ENCODE measurements at places on chromosomes 4 and X.
A peak's percentile ranks its signal among the peaks of the same experiment; 100 is the strongest.

DNA sequence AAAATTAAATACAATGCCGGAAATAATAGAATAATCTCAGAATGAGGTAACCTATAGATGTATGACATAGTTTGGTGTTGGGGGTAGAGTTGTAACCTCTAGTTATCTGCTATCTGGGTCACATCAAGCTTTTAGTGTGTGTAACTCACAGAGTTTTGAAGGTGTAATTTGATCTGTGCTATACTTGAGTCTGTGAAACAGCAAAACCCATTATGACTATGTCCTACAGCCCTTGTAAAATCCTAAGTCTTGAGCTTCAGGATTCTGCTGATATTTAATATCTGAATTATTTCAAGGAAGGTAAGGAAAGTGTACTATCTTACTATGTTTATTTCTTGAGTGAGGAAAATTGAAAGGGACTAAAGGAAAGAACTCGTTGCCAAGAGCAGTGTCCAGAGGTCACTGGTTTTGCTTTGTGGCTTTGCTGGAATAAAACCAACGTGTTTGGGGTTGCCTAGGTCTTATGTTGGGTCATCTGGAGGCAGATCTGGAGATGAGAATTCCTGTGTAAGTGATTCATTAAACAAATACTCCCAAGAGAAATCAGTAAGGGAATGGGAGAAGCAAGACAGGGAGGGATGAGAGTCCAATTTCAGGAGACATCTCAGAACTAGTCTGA, 107.8 kb upstream of the CBLL2 start:
- DNase-seq, result no peak

DNA sequence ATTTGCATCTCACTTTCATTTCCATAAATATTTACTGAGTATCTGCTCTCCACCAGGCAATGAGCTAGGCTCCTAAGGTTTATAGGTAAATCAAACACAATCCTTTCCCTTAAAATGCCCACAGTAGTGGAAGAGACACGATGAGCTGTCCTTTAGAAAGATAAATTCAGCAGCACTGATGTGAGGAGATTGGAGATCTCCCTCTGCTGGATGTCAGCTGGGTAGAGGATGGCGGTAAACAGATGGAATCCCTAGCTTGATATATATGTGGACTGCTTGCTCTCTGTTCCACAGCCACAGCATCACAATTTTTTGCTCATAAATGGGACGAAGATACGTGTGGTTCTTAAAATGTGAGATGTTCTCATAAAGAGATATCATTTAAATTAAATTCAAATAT, 216.4 kb upstream of the RASGEF1B start:
- no peak for DNase-seq

- DNase-seq, result no peak
Observed at GRCh38 chrX:56765811-56766553, 36.9 kb downstream of the NBDY start.

DNA sequence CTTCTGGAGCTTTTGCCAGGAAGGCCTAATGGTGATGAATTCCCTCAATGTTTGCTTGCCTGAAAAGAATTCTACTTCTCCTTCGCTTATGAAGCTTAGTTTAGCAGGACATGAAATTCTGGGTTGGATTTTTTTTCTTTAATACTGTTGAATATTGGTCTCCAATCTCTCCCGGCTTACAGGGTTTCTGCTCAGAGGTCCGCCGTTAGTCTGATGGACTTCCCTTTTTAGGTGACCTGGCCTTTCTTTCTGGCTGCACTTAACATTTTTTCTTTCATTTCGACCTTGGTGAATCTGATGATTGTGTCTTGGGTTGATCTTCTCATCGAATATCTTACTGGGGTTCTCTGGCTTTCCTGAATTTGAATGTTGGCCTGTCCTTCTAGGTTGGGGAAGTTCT, 17.2 kb upstream of the TMPRSS11A start:
- DNase-seq, result no peak

- DNase-seq, result no peak
Observed at GRCh38 chrX:23803931-23804381, 21.0 kb downstream of the SAT1 start.

- no peak for DNase-seq
Observed at GRCh38 chr4:65917486-65917885, 247.2 kb upstream of the EPHA5 start.

DNA sequence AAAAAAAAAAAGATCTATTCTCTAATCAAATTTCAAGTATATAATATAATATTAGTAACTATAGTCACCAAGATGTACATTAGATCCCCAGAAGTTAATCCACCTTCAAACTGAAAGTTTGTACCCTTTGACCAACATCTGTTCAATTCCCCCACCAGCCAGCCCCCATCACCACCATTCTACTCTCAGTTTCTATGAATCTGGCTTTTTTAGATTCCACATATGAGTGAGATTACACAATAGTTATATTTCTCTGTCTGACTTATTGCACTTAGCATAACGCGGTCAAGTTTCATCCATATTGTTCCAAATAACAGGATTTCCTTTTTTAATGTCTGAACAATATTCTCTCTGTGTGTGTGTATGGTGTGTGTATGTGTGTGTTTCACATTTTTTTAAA, 33.7 kb upstream of the VMA21 start:
- no peak for DNase-seq

- DNase-seq, result peak; percentile 86
Observed at GRCh38 chrX:116009861-116010710, 160.5 kb upstream of the AGTR2 start.

- no peak for DNase-seq
Observed at GRCh38 chrX:98067611-98068010, 1183.9 kb downstream of the RPA4 start.

DNA sequence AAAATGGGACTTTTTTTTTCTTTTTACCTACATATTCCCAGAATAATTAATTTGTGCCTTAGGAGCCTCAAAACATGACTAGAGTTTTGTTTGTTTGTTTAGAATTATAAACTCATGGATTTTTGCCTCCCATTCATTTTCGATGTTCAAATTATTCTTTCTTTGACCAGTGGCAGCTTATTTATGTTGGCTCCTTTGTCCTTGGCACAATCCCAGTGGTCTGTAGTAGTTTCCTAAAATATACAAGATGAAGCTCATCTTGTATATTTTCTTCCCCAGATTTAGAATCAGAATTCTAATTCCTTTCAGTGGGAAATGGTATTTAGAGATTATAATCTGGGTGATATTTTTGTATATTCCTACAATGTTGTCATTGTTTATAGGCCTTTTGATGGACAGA, 27.2 kb downstream of the DCK start:
- no peak for DNase-seq

- DNase-seq, result peak; percentile 69
Observed at GRCh38 chr4:145887241-145887991, 51.2 kb downstream of the ZNF827 start.

DNA sequence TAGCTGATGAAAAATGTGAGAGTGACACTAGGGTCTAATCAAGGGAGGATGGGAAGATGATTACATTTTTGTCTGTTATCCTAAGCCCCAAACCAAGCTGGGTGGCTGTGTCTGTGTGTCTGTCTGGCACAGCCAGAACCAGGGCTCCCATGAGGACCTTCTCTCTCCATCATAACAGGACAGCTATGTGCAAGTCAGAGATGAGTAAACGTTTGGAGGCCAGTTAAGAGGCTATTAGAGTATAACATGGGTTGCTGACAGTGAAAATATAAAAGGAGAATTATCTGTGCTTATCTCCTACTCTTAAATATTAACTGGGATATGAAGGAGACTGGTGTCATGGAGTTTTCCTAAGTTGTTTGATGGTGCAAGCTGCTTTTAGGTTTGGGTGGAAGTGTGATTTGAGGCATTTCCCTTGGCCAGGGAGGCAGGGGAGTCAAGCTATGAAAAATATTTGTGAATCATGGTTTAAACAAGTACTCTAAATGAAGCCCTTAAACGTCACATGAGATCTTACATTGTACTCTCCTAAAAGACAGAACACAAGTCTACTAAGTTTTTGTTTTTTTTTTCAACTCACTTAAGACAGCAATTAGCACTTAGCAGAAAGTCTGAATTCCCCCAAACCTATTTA, 156.2 kb downstream of the ENOX2 start:
- DNase-seq, result no peak

- no peak for DNase-seq
Observed at GRCh38 chrX:97524997-97525396, 641.3 kb downstream of the RPA4 start.

- DNase-seq, result no peak
Observed at GRCh38 chr4:100071506-100071905, 118.8 kb downstream of the DDIT4L start.

DNA sequence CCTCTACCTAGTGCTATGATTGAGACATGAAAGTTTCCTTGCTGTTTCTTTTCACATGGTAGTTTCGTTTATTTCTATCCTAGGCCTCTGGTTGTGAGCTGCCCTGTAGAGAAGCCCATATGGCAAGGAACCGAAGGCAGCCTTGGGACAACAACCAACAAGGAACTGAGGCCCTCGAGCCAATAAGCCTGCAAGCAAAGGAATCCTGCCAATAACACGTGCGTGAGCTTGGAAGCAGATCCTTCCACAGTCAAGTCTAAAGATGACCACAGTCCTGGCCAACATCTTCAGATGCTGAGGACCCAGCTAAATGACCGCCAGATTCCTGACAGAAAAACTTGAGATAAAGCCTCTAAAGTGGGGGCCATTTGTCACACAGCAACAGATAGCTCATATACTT, 100.4 kb upstream of the FAM9B start:
- DNase-seq, result no peak

GRCh38 chr4:122041312-122041711, 89.5 kb upstream of the TRPC3 start:
- no peak for DNase-seq

DNA sequence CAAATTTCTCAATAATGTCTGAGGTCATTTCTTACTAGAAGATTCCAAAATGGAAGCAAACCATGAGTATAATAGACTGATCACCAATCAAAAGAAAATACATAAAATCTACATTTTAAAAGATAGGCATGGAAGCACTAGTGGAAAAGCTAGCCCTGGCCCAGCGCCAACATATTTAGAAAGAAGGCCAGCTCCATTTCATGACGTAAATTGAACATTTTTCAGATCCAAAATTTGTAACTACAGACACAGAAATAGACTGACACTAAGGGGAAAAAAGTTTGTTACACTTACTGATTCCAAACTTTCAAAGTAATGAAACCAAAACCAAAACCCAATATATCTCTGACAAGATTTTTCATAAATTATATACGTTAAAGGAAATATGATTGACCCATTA, 117.7 kb downstream of the ADAMTS3 start:
- DNase-seq, result peak; percentile 60

DNA sequence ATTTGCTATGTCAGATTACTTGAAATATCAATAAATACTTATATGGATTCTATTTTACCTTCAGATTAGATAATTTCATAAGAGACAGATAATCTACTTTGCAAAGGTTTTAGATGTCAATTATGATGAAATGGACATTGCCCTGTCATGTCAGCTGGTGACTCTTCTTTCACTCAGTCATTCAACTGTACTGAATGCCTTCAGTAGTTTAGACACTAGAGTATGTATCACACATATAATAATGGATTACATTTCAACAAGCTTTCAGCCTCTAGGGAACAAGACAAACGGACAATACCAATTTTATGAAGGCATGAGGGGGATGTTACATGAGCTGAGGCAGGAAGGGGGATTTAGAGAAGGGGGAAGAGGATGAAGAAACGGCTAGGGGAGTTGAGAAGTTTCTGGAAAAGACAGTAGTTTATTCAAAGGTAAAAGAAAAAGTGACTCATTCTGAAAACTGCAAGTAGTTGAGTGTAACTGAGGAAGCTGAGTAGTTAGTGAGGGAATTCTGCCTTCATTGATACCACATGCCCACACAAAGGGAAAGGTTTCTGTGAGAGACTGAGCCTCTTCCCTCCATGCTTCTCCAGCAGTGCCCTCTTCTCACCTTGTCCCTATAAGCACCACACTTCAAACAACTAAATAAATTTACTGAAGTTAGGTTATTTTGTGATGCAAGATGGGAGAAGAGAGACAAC, 25.7 kb downstream of the SLC9B2 start:
- DNase-seq, result no peak

DNA sequence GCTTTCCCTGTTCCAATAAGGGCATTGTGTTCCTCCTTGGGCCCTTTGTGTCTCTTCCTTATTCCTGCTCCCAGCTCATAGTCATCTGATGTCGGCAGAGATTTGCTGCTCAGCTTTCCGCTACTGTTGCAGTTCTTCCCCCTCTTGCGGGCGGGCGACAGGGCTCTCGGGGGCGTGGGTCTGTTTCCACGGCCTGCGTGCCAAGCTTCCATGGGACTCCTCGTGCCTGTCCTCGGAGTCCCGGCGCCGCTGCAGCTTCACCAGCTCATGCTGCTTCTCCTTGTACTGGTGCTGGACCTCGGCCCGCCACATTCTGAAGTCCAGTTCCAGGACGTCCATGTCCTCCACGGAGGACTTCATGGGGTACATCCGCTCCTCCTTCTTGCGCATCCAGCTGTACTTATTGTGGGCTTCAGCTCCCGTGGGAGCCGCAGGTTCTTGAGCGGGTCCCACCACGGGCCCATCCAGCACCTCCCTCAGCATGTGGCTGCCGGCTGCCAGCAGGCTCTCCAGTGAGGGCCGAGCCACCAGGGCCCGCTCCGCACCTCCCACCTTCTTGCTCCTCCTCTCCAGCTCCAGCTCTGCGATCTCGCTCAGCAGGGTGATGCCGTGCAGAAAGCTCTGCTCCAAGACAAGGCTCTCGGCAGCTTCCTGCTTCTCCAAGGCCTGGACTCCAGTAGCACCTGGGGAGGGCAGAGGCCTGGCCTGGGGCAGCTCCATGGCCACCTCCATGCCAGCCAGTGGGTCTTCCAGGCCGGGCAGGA, 74.1 kb upstream of the UCP1 start:
- no peak for DNase-seq

DNA sequence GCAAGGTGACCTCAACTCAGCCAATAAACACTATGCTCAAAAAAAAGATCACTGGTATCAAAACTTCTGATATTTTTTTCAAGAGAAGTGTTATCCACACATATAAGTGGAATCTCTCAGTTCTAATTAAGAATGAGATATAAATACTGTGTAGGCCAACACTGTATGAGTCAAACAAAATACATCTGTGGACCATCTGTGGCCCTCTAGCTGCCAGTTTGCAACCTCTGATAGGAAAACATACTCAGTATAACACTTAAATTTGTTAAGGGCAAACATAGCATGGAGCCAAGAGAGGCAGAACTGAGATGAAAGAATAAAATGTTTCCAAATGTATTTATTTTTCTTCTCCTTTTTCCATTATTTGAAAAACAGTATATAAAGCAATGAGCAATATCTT, 377.3 kb downstream of the ARAP2 start:
- no peak for DNase-seq

- DNase-seq, result peak; percentile 56
Observed at GRCh38 chrX:39953879-39954278, 143.9 kb downstream of the BCOR start.

DNA sequence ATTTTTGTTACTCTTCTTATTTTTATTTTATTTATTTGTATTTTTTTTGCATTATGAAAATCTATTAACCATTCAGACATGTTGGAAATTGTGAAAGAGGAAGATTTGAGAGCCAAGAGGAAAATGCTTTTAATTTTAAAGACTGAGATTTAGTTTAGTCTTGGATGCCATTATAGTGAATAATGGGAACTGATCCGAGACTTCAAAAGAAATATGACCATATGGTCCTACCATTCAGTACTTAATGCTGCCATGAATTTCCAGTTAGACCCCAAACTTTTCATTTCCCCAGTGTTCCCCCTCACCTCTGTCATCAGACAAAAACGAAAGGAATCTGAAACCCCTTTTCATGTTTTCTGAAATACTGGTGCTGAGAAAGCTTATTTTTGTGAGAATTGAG, 95.5 kb downstream of the TENM3 start:
- DNase-seq, result no peak

Data from right hindlimb (tissue), 1 donor.